Activated T-helper 1 cell treated with anti-CD3 and anti-CD28 coated beads, Interleukin-2, amount 50 U/mL, for 16 hours (primary cell): ENCODE measurements at places on chromosomes 12 and 14.
A peak's percentile ranks its signal among the peaks of the same experiment; 100 is the strongest.

GRCh38 chr12:93571365-93571924 is 1.0 kb upstream of the SOCS2 start:
- DNase-seq, result peak; percentile 24

- no peak for DNase-seq
Measured at GRCh38 chr14:65949711-65950516, 536.3 kb upstream of the CCDC196 start.

- DNase-seq, result no peak
Measured at GRCh38 chr12:132765361-132765760, 3.7 kb upstream of the ANKLE2 start.

DNA sequence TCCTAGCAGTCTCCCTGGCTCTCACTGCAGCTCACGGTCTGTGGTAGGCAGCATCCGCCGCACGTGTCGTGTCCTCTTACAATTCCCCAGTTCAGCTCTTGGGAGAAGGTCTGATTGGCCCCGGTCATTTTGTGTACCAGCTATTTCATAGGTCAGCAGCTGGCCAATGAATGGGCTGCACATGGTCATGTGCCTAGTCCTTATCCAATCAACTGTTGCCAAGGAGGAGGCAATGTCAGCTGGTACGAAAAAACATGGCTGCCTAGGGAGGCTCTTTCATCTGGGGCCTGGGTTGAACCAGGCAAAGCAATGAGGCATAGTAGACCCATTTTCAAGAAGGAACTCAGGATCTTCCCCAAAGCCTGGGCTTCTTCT is 46.1 kb downstream of the RNFT2 start:
- DNase-seq, result no peak

DNA sequence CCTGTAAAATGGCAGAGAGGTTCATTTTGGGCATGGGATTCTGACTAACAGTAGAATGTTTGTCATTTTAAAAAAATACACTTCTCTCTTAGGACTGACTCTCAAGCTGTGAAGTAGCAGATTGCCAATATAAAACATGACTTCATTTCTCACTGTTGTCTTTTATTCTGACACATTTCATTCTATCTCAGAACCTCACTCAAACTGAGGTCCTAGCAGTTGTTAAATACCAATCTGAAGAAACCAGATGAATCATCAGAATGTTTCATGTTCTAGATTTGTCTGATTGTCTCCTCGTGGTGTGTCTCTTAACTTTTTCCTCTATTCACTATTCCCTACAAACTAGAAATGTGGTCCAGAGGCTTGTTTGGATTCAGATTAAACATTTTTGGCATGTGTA is 276.5 kb upstream of the NPAS3 start:
- DNase-seq, result no peak
